ENCODE measurements at places on chromosomes 12 and 14.
A peak's percentile ranks its signal among the peaks of the same experiment; 100 is the strongest.

- DNase-seq = no peak
- peak overlapping the region; percentile 31 for H3K27ac ChIP-seq
- H3K27me3 ChIP-seq = no peaks in the 10 kb centered on the region
- H3K4me3 ChIP-seq = no peak overlapping the region
- peaks cover 7% of the 10 kb centered on the region for H3K4me1 ChIP-seq
- H3K36me3 ChIP-seq = no peaks in the 10 kb centered on the region
Measured at GRCh38 chr14:52801014-52801712, 9.8 kb upstream of the GNPNAT1 start.

- H3K36me3 ChIP-seq = no peaks in the 10 kb centered on the region
- peak overlapping the region; percentile 92 for H3K27ac ChIP-seq
- peaks cover 32% of the 10 kb centered on the region for H3K27me3 ChIP-seq
- H3K4me3 ChIP-seq = no peak overlapping the region
Measured at GRCh38 chr14:105413544-105413886, 6.1 kb upstream of the MTA1 start.

DNA sequence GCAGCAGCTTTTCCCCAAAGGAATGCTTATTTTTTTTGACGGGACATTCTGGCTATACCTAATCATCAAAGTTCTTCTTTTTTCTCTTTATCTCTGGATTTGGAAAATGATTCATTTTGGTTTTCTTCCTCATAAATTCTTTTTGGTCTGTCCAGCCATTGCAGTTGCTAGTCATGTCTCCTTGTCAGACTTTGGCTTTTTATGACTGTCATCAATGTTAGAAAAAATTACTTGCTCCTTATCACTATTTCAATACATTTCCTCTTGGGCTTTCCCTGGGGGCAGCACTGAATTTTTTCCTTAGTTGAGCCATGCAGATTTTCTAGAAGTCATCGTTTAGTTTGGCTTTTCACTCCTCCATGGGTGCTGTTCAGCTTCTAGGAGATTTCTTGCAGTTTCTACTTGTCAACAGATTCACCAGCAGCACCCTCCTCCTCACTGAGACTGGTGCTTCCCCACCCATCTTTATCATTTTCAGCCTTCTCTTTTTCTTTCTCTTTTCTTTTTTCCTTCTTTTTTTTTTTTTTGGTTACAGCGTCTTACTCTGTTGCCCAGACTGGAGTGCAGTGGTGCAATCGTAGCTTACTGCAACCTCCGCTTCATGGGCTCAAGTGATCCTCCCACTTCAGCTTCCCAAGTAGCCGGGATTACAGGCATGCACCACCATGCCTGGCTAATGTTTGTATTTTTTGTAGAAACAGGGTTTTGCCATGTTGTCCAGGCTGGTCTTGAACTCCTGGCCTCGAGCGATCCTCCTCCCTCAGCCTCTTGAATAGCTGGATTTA lies 5.2 kb downstream of the ADIPOR2 start:
- no peaks in the 10 kb centered on the region for H3K27me3 ChIP-seq
- no peak for DNase-seq
- no peak overlapping the region for H3K27ac ChIP-seq

- no peak for DNase-seq
- no peaks in the 10 kb centered on the region for H3K36me3 ChIP-seq
- H3K27me3 ChIP-seq = no peaks in the 10 kb centered on the region
- H3K27ac ChIP-seq = no peak overlapping the region
- H3K4me1 ChIP-seq = no peaks in the 10 kb centered on the region
Measured at GRCh38 chr12:129195081-129195480, 341.8 kb downstream of the GLT1D1 start.

DNA sequence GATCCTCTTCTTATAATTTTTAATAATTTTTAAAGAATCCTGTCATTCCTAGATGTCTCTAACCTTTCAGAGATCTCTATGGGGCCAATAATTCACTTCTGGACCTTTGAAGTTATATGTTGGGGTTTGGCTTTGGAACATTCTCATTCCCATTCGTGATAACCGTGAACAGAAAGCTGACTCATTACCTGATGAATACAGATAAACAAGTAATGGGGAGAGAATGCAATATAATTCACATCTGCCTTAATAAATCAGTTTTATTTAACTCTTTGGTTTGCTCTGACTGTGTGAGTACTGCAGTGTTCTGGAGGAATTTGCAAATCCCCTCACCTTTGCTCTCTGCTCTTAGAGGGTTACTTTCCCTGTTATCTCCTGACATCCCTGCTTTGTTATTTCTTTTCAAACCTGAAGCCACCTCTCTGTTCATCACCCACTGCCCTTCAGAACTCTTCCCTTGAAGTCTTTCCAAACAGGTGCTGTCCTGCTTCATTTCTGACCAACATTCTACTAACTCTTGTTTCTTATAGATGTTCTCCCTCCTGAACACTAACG lies 79.6 kb upstream of the SLC38A2 start:
- H3K36me3 ChIP-seq = no peaks in the 10 kb centered on the region
- H3K4me3 ChIP-seq = no peak overlapping the region
- H3K27me3 ChIP-seq = no peaks in the 10 kb centered on the region
- H3K4me1 ChIP-seq = peaks cover 24% of the 10 kb centered on the region
- no peak for DNase-seq
- H3K27ac ChIP-seq = no peak overlapping the region

DNA sequence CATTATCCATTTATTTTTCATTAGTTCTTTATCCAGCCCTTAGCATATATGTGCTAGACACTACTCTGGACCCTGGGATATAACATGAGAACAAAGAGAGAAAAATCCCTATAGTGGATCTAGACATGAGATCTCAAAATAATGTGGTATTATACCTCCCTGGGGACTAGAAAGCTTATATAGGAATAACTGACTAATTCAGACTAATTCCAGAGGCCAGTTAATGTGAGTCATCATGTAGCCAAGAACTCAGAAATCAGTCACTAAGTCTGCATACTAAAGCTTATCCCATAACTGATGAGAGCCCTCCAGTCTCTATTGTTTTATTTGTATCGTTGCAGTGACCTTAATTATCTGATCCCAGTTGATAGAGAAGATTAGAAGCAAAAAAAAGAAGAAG lies 267.1 kb upstream of the RGS6 start:
- H3K27ac ChIP-seq = no peak overlapping the region
- H3K36me3 ChIP-seq = no peaks in the 10 kb centered on the region
- peaks cover 3% of the 10 kb centered on the region for H3K4me1 ChIP-seq
- no peak for DNase-seq

DNA sequence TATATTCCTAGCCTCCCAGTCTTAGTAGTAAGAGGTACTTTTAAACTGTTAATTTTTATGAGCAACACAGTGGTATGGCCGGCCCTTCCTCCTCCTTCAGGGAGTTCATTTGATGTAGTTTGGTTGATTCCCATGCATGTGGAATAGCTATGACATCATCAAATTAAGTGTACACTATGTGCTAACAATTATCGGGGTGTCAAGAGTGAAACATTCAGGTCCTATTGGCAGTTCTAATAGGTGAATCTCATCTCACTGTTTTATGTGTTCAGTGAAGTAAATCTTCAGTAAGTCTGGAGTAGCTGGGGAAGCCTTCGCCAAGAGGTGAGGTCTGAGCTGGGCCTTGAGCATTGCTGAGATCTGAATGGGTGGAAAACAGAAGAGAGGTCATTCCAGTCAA lies 656.5 kb downstream of the DIO2 start:
- H3K27me3 ChIP-seq = no peaks in the 10 kb centered on the region
- no peak overlapping the region for H3K27ac ChIP-seq
- no peaks in the 10 kb centered on the region for H3K36me3 ChIP-seq

GRCh38 chr14:74604911-74605310 lies 7.1 kb downstream of the LTBP2 start:
- no peaks in the 10 kb centered on the region for H3K27me3 ChIP-seq
- peak overlapping the region; percentile 4 for H3K27ac ChIP-seq
- DNase-seq = no peak
- no peak overlapping the region for H3K4me3 ChIP-seq

GRCh38 chr14:65132855-65133254 lies 30.5 kb upstream of the MAX start:
- H3K4me1 ChIP-seq = peaks cover 4% of the 10 kb centered on the region
- no peaks in the 10 kb centered on the region for H3K36me3 ChIP-seq
- no peaks in the 10 kb centered on the region for H3K27me3 ChIP-seq

DNA sequence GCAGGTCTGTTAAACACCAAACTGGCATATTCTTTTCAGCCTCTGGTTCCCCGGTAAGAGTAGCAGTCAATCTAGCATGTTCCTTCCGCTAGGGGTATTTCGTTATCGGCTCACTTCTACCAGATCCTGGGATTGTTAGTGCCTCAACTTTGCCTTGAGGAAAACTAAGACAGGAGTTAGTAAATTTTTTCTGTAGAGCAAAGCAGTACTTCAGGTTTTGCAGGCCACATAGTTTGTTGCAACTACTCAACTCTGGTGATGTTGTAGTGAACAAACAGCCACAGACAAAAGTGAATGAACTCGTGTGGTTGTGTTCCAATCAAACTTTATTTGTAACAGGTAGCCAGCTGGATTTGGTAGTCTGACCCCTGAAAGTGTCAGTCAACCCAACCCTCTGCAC lies 6.3 kb upstream of the CDH24 start:
- peaks cover 25% of the 10 kb centered on the region for H3K4me1 ChIP-seq
- H3K4me3 ChIP-seq = no peak overlapping the region
- no peaks in the 10 kb centered on the region for H3K27me3 ChIP-seq
- H3K27ac ChIP-seq = no peak overlapping the region
- DNase-seq = no peak

DNA sequence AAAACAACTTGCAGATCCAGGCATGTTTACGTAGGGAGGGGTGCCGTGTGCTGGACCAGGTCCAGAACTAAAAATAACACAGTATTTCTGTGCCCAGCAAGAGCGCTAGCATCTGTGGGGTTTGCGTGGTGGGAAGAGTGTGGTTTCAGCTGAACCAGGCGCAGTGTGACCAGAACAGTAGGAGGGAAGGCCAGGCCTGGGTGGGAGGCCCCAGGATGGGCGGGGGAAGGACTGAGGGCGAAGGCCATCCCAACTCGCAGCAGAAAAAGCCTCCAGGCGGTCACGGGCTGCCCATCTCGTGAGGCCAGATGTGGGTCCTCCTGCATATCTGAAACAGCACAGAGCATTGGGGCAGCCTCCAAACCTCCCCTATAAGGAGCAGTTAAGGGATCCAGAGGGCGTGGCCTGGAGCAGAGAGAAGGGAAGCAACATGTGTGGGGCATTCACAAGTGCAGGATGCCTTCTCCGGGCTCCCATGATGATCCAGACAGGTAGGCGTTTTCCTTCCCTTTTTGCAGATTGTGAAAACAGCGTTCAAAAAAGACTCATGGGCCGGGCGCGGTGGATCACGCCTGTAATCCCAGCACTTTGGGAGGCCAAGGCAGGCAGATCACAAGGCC lies 17.8 kb upstream of the CD9 start:
- H3K4me1 ChIP-seq = peaks cover 54% of the 10 kb centered on the region
- H3K27me3 ChIP-seq = no peaks in the 10 kb centered on the region
- peak overlapping the region; percentile 10 for H3K4me3 ChIP-seq
- no peaks in the 10 kb centered on the region for H3K36me3 ChIP-seq

GRCh38 chr14:76133103-76133502 lies 18.6 kb upstream of the GPATCH2L start:
- no peaks in the 10 kb centered on the region for H3K4me1 ChIP-seq
- H3K4me3 ChIP-seq = no peak overlapping the region
- no peak overlapping the region for H3K27ac ChIP-seq
- no peak for DNase-seq

DNA sequence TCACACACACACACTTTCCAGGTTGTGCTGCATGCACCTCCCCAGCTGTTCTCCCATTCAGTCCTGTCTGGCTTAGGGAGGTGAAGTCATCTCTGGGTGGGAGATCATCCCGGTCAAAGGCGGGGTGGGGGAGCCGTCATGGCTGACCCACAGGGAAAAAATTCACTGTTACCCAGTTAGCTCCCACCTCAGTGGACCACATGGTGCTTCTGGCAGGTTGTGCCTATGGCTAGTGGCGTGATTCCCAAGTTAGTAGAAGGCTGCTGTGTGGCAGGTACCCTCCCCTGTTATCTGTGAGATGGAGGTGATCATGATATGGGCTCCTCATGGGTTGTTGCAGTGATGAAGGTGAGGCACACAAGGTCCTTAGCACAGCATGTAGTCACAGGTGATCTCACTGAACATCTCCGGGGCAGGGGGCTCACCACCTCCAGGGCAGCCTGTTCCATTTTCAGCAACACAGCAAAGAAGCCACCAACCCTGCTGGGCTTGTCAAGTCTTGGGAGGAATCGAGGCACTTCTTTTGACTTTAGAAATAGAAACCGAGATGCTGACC lies 154.9 kb upstream of the CCND2 start:
- H3K27ac ChIP-seq = no peak overlapping the region
- peaks cover 27% of the 10 kb centered on the region for H3K27me3 ChIP-seq
- H3K4me3 ChIP-seq = no peak overlapping the region
- DNase-seq = no peak
- H3K36me3 ChIP-seq = no peaks in the 10 kb centered on the region
- peaks cover 30% of the 10 kb centered on the region for H3K4me1 ChIP-seq

GRCh38 chr14:53630336-53630735 lies 326.3 kb downstream of the BMP4 start:
- H3K27ac ChIP-seq = no peak overlapping the region
- DNase-seq = no peak
- H3K4me3 ChIP-seq = no peak overlapping the region
- peaks cover 12% of the 10 kb centered on the region for H3K4me1 ChIP-seq
- peaks cover 12% of the 10 kb centered on the region for H3K27me3 ChIP-seq

GRCh38 chr12:6333566-6333965 lies 8.3 kb downstream of the TNFRSF1A start:
- H3K27me3 ChIP-seq = no peaks in the 10 kb centered on the region

DNA sequence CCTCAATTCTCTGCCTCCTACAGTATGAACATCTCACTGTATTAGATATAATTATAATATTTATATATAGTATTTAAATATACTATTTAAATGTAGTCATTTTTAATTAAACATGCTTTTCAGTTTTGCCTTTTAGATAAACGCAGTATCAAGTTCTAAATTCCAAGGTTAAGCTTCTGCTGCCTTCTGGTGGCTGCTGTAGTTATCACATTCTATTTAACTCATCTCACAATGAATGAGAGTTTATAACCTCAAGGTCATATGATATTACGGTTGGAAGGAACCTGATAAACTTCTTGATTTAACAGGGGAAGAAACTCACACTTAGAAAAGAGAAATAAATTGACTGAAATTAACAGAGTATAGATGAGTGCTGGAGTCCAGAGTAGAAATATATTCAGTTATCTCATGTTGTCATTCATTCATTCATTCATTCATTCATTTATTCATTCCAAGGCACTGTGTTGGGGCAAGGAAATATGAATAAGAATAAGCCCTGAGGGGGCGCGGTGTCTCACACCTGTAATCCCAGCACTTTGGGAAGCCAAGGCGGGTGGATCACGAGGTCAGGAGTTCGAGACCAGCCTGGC lies 31.9 kb downstream of the GUCY2C start:
- no peaks in the 10 kb centered on the region for H3K27me3 ChIP-seq
- peaks cover 5% of the 10 kb centered on the region for H3K4me1 ChIP-seq
- no peaks in the 10 kb centered on the region for H3K36me3 ChIP-seq
- DNase-seq = no peak
